ENCODE measurements at places on chromosomes 5 and 9. TPM values are rescaled to one million over a fixed set of nuclear protein-coding genes. Genes with fewer than 3 reads are reported as not detected.
A peak's percentile ranks its signal among the peaks of the same experiment; 100 is the strongest.

PCDHGA3 gene
- 1.2 TPM for polyA plus RNA-seq

CA9 gene
- polyA plus RNA-seq: 1.6 TPM

PRRX2 gene
- 3.6 TPM for polyA plus RNA-seq

RASGRF2 gene
- 0.89 TPM for polyA plus RNA-seq

MRPS30 gene
- 44.5 TPM for polyA plus RNA-seq

CARD9 gene
- polyA plus RNA-seq: 2.0 TPM

PRDM9 gene
- 0.08 TPM for polyA plus RNA-seq

AGXT2 gene
- polyA plus RNA-seq: not detected

JAKMIP2 gene
- polyA plus RNA-seq: 4.2 TPM

ORM2 gene
- not detected for polyA plus RNA-seq

BAAT gene
- polyA plus RNA-seq: 0.55 TPM

- DNase-seq: no peak
Measured at GRCh38 chr5:173909199-173909598, 21.1 kb downstream of the CPEB4 start.

GRCh38 chr5:65791712-65792673 lies 70.0 kb downstream of the NLN start:
- DNase-seq: no peak

GRCh38 chr9:33785914-33786313 lies 9.4 kb upstream of the PRSS3 start:
- DNase-seq: no peak

DNA sequence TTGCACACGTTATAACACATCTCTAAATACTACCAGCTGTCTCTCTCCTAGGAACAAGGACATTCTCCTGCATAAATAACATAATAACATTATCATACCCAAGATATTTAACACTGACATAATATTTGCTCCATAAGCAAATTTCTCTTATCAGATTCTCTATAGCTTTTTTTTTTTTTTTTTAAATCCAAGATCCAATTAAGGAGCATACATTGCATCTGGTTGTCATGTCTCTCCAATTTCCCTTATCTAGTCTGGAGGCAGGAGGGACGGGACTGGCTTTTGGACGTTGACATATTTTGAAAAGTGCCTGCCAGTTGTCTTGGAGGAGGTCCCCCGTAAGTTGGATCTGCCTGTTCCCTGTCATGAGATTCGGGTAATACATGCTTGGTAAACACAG lies 76.6 kb downstream of the RAPGEF1 start:
- DNase-seq: no peak

GRCh38 chr5:152864447-152864846 lies 459.4 kb upstream of the NMUR2 start:
- no peak for DNase-seq

GRCh38 chr9:96436063-96436455 lies 13.9 kb upstream of the HABP4 start:
- DNase-seq: no peak

- no peak for DNase-seq
Measured at GRCh38 chr9:3473405-3473804, 52.4 kb downstream of the RFX3 start.

- no peak for DNase-seq
Measured at GRCh38 chr9:15977438-15977837, 424.6 kb downstream of the CCDC171 start.

DNA sequence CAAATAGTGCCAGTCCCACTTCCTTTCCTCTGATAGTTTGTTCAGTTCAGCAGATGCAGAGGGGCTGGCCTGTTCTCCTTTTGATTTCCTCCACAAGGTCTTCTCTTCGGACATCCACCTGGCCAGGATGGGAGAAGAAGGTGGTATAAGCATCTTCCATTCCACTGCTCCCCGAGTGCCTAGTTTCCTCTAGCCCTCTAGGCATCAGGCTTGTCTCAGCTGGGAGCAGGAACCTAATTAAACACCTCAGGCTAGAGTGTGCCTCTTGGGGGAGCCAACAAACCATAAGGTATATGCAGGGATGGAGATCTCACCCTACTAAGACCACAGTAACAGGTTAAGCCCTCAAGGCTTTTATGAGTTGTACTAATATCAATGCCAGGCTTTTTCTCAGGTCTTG lies 835 bp upstream of the DND1 start:
- DNase-seq: no peak

DNA sequence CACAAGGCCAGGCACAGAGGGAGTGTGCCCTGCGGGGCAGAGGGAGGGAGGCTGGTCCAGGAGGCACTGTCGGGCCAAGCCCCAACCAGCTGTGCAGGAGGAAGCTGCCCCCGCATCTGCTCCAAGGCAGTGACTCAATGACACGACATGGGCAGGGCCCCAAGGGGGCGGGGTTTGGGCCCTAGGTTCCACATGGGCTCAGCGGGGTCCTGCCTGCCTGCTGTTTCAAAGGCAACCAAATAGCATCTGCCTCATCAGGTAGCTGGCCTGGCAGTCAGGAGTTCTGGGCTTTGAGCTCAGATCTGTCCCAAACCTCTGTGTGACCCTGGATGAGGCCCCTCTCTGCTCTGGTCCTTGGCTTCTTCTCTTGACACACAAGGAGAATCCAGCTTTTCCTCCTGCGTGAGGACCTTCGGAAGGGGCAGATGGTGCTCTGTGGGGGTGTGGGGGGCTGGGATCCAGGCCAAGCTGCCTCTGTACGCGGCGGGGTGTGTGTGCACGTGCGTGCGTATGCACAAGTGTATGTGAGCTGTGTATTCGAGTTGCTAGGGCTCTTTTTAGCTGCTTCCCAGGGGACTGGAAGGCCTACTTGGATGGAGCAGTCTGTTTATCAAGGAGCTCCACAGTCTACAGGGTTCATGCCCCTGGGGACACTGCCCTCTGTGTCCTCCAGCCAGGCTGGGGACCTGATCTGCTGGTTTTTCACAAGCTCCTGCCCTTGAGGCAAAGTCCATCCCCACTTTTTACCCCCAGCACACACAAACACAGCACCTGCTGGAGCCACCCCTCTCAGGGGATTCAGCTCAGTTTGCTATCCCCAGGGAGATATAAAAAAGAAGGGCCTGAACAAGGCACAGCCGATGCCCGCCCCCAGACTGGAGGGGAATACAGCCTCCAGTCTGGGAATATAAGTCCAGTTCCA lies 138.9 kb downstream of the RGS3 start:
- peak; percentile 74 for DNase-seq

- peak; percentile 55 for DNase-seq
Measured at GRCh38 chr9:128275198-128276007, at the start of gene GOLGA2. TSS of gene GOLGA2 (minus strand) at chr9:128276007. CDS start at chr9:128275976, 31 bp downstream.

GRCh38 chr9:26535151-26535550 lies 357.5 kb downstream of the CAAP1 start:
- no peak for DNase-seq

DNA sequence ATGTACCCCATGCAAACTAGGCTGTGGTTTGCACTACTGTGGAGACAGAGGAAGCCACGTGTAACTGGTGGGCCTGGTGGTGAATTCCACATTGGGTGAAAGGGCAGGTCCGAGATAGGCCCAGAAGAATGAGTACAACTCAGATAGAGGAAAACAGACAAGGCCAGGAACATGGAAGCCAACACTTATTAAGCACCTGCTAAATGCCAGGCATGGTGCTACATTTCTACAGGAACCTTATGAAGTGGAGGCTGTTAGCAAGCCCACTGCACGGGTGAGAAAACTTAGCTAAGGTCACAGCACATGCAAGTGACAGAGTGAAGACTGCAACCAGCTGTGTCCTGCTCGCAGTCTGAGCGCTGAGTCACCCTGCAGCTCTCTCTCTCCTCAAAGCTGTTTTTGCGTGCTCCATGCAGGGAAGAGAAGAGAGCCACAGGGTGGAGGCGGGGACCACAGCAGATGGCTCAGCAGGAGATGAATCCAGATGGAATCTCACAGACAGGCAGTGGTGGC lies 65.5 kb upstream of the SPTLC1 start:
- DNase-seq: peak; percentile 59

GRCh38 chr5:87155106-87155505 lies 112.6 kb upstream of the RASA1 start:
- DNase-seq: no peak

DNA sequence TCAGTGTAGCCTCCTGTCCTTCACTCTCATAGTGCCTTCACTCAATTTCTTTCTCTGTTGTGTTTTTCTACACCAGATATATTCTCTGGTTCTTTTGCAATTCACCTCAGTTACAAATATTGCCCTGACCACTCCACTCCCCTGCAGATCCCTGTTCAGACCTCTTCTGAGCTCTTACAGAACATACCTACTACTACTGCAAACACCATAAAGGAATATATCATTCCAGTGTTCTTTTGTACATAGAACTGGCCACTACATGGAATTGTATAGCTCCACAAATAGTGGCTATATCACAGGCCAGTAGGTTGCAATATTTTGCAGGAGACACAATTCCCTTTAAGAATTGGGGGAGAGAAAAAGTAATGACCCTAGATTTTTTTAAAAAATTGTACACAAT lies 21.0 kb downstream of the ALDH1A1 start:
- DNase-seq: no peak

- DNase-seq: no peak
Measured at GRCh38 chr9:27929841-27930240, 356.6 kb upstream of the C9orf72 start.

- DNase-seq: no peak
Measured at GRCh38 chr9:116599342-116599884, 87.7 kb upstream of the TRIM32 start.

DNA sequence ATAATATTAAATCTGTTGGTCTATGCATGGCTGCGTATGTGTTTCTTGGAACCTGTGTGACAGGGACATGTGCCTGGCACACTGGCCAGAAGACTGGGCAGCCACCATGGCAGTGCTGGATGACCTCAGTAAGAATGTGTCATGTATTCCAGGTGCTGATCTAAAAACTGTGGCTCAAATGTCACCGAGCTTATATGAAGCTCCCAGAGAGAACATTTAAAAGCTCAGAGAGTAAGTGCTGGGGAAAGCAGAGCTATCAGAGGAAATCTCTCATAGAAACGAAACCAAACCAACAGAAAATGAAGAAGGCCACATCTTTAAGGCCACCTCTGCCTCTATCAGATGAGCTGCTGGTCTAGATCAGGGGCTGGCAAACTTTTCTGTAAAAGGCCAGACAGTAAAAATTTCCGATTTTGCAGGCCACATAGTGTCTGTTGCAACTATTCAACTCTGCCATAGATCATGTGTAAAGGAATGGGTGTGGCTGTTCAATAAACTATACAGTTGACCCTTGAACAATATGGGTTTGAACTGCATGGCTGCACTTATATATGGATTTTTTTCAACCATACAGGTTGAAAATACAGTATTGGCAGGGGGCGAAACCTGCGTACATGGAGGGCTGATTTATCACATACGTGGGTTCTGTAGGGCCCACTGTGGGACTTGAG lies 31.8 kb downstream of the TSTD2 start:
- peak; percentile 25 for DNase-seq

DNA sequence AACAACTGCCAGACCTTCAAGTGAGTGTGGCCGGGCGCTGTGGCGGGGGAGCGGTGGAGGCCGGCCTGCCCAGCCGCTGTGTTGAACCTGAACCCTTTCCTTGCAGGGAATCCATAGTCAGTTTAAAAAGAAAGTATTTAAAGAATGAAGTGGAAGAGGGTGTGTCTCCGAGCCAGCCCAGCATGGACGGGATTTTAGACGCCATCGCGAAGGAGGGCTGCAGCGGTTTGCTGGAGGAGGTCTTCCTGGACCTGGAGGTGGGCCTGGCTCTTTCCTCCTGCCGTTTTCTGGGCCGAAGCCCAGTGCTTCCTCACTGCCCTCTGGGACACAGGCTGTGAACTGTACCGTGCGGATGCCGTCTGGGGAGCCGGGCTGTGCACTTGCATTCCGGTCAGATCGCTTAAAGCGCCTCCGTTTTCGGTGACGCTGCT lies 19.1 kb downstream of the EXOC3 start:
- DNase-seq: no peak

GRCh38 chr5:96649251-96649662 lies 12.9 kb upstream of the CAST start:
- DNase-seq: no peak

GRCh38 chr5:129963359-129963758 lies 59.1 kb downstream of the CHSY3 start:
- peak; percentile 50 for DNase-seq

- no peak for DNase-seq
Measured at GRCh38 chr5:66438696-66439095, 157.5 kb upstream of the MAST4 start.

DNA sequence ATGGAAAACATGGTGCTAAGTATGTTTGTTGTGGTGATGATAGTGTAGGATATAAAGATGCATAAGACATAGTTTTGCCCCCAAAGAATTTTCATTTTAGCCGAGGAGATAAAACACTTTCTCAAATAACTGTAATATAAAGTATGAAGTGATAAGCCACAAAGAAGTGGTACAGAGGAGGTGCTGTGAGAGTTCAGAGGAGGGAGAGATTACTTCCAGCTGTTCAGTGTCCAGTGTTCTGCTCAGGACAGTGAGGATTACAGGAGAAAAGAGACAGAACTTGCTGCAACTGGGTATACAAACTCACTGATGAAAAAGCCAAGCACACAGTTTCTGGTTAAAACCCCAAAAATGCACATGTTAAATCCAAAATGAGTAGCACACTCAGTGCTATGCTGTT lies 309.3 kb downstream of the KIAA0825 start:
- no peak for DNase-seq

Measured in muscle of back (tissue), 13 donors.